Thymus (tissue), 14 donors: ENCODE measurements at places on chromosomes 7 and 10.

DNA sequence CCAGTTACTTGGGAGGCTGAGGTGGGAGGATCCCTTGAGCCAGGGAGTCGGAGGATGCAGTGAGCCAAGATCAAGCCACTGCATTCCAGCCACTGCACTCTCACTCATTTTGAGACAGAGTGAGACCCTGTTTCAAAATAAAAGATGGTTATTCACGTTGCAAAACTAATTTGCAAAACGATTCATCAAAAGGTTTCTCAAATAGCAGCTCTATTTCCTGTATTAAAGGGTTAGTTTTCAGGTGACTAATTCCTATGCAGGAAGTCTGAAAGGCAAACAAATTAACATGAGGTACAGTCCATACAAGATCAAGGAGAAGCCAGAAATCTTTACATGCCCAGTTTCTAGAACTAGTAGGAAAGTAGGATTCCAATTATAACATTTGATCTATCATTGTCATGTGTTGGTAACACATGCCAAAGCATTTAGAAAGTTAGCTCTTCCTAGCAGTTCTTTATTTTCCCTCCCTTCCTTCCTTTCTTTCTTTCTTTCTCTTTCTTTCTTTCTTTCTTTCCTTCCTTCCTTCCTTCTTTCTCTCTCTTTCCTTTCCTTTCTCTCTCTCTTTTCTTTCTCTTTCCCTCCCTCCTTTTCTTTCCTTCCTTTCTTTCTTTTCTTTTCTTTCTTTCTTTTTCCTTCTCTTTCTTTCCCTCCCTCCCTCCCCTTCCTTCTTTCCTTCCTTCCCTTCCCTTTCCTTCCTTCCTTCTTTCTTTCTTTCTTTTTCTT, 49.3 kb downstream of the DENND2A start:
- DNase-seq = no peak

GRCh38 chr7:105853931-105854419, 22.4 kb downstream of the ATXN7L1 start:
- no peak for DNase-seq

GRCh38 chr7:44729949-44730590, 18.6 kb upstream of the ZMIZ2 start:
- no peak for DNase-seq

GRCh38 chr7:137937202-137937560, 64.7 kb downstream of the CREB3L2 start:
- no peak for DNase-seq

GRCh38 chr10:63071145-63071544, 62.0 kb upstream of the NRBF2 start:
- DNase-seq = no peak

- DNase-seq = no peak
Measured at GRCh38 chr7:159122276-159122675, 22.4 kb downstream of the VIPR2 start.

DNA sequence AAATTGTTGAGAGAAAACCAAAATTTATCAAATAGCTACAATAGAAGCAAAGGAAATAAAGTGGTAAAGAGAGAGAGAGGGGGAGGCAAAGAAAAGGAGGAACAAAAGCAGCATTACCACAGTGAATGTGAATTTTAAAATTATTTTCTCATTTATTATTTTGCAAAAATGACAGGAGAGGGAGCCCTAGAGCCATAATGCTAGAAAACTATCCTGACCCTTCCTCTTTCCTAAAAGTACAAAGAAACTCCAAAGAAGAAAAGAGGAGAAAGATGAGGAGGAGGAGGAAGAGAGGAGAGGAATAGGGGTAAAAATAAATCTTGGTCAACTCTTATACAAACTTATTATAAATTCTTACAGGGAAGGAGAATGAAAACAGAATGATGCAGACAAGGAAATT, 921.5 kb downstream of the NRG3 start:
- DNase-seq = no peak

GRCh38 chr7:75888464-75889222, 9.8 kb downstream of the RHBDD2 start:
- DNase-seq = no peak

DNA sequence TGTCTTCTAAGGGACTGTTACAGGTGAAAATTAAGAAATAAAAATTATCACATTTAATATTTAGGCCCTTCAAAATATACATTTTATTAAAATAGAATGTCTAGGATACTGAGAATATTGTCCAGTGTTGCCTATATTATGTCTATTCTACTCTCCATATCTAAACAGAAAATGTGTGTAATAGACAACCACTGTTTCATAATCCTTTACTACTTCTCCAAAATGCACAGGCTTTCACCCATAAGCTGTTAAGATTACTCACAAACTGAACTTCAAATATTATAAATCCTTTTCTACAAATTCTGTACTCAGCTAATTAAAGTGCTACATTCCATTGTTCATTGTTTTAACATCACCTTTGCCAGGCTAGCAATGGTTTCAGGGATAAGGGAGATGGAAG, 56.7 kb upstream of the TFEC start:
- DNase-seq = no peak

- no peak for DNase-seq
Measured at GRCh38 chr10:73641328-73642060, at the start of gene MYOZ1. MYOZ1 (minus strand) TSS chr10:73641474; CDS start chr10:73640017, 1,457 bp downstream.

GRCh38 chr10:110376021-110376766, 71.5 kb upstream of the SMNDC1 start:
- DNase-seq = no peak

- DNase-seq = peak; percentile 16
Measured at GRCh38 chr7:99920149-99920548, 819 bp upstream of the TRIM4 start.

DNA sequence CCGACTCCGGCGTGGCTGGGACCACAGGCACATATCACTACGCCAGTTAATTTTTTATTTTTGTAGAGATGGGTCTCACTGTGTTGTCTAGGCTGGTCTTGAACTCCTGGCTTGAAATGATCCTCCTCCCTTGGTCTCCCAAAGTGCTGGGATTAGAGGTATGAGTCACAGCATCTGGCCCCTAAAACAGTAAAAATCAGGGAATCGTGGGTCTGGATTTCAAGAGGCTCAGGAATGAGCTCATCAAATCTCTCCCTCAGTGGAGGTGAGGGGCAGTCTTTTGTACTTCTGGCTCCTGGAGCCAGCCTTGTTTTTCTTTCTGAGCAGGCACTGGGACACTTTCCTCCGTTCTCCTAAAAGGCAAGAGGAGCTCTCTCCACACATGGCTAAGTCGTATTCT, 32.1 kb upstream of the RHEB start:
- no peak for DNase-seq

GRCh38 chr7:95367606-95368005, 28.6 kb downstream of the PON3 start:
- DNase-seq = no peak

- DNase-seq = no peak
Measured at GRCh38 chr7:46715579-46715978, 794.5 kb upstream of the IGFBP3 start.

DNA sequence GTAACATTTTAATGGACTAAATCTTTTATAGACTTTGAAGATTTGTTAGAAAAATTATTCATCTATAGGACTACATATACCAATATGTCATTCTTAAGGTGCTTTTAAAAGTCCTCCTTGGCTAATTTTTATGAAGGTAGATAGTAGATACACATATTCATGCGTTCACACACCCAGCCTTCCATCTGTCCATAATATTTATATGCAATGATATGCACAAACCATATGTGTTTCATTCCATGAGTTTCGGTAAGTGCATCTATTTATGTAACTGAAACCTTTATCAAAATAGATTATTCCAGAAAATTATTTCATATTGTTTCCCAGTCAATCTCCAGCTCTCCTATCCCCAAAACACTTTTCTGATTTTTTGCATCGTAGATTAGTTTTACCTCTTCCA, 101.7 kb downstream of the ANLN start:
- DNase-seq = no peak

DNA sequence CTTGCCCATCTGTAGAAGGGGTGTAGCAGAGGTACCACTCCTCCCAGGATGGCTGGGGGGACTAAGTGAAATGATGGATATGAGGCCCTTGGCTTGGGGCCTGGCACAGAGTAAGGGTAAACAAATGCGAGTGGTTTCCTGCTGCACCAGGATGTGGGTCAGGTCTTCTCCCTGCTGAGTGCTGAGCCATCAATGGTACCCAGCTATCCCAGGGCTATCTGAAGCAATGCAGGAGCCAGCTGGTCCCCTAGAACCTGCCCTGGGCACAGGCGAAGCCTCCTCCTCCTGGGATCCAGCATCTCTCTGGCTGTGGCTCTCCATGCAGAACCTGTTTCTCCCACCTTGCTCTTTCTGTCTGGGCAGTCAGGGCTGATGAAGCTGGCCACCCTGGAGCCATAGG, 20.9 kb upstream of the GOLGA7B start:
- DNase-seq = no peak

DNA sequence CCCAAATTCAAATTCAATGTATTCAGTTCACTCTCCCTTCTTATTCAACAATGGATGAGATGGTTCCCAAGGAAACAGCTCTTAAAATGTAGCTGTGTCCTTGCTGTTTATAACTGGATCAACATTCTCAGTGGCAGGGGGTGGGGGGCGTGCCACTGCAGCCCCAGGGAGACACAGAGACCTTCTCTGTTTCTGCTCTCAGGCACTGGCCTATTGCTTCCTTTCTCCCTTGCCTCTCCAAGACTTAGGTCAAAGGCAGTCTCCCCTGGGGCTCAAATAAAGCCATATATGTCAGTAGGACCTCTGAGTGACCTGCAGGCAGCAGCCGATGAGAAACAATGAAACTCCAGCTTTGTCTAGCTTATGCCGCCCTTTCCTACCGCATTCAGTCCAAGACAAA, 20.7 kb downstream of the VSTM4 start:
- no peak for DNase-seq

DNA sequence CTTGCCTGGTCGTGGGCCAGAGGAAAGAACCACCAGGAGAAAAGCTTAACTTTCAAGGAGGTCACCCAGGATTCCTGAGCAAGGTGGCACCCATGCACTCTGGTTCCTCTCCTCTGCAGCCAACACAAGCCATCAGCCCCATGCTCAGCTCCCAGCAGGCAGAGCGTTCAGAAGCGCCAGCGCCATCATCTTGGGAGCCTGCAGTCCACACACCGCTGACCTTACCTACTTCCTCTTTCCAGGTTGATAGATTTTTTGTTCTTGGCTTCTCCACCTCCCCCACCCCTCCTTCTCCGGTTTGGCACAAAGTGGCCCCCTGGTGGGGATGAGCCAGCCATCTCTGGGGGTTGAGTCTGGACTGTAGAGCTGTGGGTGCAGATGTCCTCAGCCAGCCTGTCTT, 1.7 kb upstream of the WDR86 start:
- no peak for DNase-seq

- no peak for DNase-seq
Measured at GRCh38 chr7:38777609-38778008, 131.4 kb downstream of the VPS41 start.

DNA sequence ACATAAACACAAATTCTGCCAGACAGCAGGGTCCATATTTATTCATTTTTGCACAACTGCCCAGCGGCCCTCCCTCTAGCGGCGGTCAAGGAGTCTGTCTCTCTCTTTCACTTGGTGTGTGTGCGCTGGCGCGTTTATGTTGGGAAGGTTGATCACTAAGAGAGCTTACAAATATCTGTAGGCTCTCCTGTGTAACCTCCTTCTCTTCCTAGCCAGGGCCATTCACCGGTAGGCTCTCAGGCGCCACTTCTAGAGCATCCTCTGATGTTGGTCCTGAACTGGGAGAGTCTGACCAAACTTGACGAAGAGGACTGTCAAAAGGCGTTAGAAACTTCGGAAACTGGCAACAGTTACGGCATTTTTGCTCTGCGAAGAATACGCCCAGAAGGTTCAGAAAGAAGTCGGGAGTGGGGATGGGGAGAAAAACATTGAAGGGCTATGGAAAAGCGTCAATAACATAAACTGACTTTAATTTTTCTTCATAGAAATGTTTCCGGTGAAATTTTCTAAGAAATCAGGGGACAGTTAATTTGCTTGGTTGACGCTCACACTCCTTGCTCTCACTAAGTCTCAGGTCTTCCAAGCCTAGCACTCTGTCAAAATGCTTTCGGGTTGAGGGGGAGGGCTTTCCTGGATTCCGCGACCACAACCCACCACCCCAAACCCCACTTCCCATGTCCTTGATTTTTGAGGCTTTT, 731.1 kb downstream of the ZWINT start:
- DNase-seq = no peak

- DNase-seq = no peak
Measured at GRCh38 chr7:20797462-20798080, 10.9 kb upstream of the SP8 start.

DNA sequence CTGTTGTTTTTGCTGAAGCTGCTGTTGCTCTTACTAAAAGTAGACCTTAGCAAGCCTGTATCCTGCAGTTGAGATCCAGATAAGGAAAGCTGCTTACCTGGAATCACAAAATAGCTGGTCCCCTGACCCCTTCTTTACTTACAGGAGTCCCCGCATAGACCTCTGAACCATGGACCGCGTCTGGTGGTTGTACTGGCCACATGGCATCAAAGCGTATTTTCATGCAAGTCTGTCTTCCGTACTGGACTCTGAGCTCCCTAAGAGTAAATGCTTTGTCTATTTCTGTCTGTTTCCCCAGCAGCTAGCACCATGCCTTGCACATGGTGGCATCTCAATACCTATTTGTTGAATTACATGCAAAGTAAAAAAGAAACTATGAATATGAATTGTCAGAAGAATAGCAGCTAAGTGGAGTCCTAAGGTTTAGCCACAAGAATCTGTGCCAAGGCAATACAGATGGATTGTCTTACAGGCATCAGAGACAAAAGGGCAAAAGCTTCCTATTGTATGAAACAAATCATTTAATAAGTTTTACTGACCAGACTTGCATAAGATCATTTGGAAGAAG, 159.2 kb downstream of the PAXIP1 start:
- no peak for DNase-seq

- no peak for DNase-seq
Measured at GRCh38 chr7:37665352-37666022, 18.1 kb upstream of the GPR141 start.

- no peak for DNase-seq
Measured at GRCh38 chr10:110151467-110151866, 55.9 kb upstream of the MXI1 start.

- DNase-seq = no peak
Measured at GRCh38 chr7:16708511-16708910, 45.0 kb upstream of the TSPAN13 start.

- DNase-seq = no peak
Measured at GRCh38 chr7:74575083-74575784, 82.3 kb upstream of the GTF2I start.

GRCh38 chr10:21205328-21205727, 308.2 kb upstream of the NEBL start:
- DNase-seq = no peak

DNA sequence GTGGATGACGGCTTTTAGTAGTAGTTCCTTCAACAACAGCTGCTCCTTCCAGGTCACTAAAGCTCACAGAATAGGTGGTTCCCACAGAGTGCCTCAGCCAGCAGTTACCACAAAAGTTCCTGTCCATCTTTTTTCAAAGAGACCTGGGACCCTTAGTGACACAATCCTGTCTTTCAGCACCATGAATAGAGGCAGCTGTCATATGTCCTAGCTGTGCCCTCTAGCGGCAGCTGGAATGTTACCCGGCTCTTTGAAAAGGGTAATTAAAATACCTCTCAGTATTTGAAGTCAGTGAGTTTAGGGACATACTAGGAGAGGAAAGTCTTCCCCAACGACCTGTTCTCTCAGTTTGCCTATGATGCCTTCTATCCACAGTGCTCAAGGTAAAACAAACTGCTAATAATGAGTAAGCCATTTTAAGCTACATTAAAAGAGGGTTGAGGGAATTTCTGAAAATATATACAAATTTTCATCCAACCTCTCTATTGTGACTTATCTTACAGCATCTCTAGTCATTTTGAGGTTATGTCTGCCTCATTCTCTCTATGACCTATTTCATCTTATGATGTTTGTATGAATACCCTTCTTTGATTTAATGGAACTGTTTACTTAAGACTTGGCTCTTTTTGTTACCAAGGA, 290.8 kb downstream of the NXPH1 start:
- DNase-seq = peak; percentile 1

GRCh38 chr7:101174322-101174854, 5.7 kb downstream of the NAT16 start:
- DNase-seq = no peak
